ENCODE measurements at places on chromosomes 2 and 18.

- no peak for DNase-seq
Observed at GRCh38 chr2:890214-890613, 60.4 kb upstream of the SNTG2 start.

DNA sequence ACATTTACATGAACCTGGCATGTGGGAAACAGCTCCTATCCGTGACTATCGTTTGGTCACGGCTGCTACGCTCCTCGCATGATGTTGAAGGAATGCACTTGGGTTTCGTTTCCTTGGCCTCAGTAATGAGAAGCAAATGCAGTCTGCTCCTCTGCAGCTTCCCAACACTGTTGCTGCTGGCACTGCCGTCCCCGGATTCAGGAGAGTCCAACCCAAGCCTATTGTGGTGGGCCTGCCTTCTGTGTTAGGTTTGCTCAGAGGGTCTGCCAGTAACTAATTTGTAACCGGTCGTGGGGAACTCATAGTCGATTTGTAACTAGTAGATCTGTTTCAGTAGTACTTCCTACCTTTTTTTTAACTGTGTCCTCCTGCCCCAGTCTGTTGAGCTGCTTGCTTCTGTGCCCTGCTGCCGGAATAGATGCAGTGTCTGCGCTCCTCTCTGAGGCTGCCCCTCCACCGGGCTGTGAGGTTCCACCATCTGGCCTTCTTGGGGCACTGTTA lies 58.4 kb downstream of the WDSUB1 start:
- DNase-seq = no peak

DNA sequence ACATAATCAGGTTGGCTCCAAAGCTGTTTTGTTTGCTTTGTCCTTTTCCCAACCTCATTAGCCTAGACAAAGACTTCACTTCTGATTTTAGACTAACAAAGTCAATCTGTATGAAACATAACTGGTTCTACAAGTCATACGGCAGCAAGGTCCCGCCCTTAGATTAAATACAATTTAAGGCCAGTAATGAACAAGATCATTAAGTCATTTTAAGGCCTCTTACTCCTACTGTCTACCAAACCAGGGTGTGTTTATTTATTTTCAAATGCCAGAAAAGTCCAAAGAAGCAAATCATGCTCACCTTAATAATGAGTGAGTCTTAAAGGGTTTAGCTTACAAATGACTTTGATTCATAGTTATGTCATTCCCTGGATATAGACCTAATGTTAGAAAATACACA lies 148.4 kb upstream of the ACVR2A start:
- no peak for DNase-seq

- no peak for DNase-seq
Observed at GRCh38 chr18:52409727-52410126, 69.7 kb downstream of the DCC start.

GRCh38 chr2:63054841-63055225 lies 4.2 kb downstream of the OTX1 start:
- no peak for DNase-seq

DNA sequence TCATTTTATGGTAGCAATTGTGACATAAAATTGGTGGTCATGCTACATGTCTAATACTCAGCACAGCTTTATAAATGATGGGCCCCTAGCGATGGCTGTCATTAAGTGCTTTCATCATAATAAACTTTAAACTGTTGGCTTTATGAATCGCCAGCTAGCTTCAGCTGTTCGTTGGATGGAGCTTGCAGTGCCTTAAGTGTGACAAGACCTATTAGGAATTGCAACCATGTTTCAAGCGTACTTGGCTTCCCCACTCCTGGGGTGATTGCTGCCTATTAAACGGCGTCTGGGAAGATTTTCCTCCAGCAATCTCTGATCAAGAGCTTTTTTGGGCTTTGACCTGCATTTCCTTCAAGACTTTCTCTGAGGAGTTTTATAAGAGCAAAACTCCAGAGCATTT lies 164.5 kb upstream of the SIX3 start:
- no peak for DNase-seq

GRCh38 chr2:54456612-54457322 lies 640 bp downstream of the SPTBN1 start:
- no peak for DNase-seq

DNA sequence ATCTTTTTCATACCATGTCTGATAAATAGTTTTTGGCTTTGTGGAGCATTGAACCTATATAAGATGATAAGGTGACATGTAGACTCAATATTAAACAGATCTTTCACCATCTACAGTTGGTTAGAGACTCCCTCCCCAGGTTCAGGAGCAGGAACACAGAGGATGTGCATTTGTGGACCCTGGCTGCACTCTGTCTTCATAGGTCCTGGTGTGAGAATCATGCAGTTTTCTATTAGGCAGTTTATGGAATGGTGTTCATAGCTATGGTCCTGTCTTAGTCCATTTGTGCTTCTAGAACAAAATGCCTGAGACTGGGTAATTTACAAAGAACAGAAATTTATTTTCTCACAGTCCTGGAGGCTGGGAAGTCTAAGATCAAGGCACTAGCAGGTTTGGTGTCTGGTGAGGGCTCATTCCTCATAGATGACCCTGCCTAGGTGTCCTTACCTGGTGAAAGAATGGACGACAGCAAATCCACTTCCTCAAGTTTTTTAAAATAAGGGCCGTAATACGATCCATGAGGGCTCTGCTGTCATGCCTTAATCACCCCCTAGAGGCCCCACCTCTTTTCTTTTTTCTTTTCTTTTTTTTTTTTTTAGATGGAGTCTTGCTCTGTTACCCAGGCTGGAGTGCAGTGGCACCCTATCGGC lies 35.3 kb upstream of the FAM98A start:
- no peak for DNase-seq

DNA sequence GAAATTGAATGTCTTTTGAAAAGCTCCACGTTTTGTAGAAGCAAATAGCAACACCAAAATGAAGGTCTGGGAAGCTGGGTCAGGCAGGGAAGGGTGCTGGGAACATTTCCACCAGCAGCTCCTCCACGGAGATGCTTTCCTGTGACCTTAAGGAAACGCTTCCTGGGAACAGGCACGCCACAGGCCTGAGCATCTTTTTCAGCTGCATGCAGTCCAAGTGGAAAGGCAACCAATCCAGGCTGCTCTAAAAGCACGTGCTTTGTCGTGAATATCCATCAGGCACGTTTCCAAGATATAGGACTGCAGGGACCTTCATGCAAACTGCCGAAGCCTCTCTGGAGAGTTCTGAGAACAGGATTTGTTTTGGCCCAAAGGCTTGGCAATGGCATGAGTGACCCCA lies 109.3 kb downstream of the KLHL29 start:
- no peak for DNase-seq

DNA sequence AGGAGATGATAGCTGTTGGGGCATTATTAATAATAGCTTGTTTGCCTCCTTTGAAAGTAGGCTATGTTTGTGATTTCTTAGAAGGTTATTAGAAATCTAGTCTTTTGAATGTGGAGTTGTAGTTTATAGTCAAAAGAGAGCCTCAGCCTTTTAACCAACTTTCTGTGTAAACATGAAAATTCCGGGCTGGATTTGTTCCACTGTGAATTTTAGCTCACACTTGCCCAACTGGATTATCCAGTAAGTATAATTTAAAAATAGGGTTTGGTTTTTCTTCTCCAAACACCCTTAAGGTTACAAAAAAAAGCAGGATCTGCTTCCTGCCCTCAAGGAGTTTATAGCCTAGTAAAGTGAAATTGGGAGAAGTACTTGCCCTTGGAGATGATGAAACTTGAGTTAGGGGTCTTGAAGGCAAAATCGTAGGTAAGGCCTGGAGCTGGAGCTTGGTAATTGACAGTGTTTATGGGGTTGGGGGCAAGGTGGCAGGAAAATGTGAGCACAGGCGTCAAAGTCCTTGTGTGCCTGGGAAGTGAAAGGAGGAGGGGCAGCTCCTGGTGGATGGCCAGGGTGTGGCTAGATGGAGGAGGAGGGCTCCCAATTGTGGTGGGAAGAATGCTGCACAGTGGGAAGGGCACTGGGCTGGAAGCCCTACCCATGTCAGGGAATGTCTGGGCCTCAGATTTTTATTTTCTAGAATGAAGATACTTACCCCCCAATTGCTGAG lies 21.3 kb downstream of the ITGA6 start:
- DNase-seq = no peak

GRCh38 chr18:68742206-68742605 lies 27.3 kb upstream of the TMX3 start:
- DNase-seq = no peak

- DNase-seq = no peak
Observed at GRCh38 chr2:48016225-48017019, 110.1 kb upstream of the FBXO11 start.

- no peak for DNase-seq
Observed at GRCh38 chr18:46333431-46334135, 229.4 kb downstream of the HAUS1 start.

- DNase-seq = no peak
Observed at GRCh38 chr2:192357217-192357616, 162.5 kb upstream of the TMEFF2 start.

DNA sequence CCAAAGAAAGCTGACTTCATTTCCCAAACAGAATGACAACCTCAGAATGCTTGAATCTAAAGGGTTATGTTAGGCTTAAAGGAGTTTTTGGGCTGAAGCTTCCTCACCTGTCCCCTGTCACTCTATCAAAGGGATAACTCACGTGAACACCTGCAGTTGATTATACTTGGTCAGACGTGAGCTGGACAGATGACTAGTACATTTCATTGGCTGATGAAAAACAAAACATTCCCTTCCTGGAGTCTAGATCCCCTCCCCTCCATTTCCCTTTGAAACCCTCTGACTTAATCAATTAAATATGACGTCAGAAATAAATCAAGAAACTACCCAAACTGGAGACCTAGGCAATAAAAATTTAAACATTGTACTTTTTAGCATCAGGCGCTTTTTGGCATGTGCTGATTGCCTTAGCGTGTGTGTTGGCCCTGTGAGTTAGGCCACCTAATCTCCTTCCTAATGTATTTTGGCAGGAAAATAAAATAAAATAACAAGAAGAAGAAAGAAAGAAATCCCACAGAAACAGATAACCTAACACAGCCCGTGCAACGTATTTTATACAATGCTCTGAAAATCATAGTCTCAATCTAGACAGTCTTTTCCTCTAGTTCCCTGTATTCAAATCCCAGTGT lies 159.0 kb downstream of the ANTXR1 start:
- no peak for DNase-seq

DNA sequence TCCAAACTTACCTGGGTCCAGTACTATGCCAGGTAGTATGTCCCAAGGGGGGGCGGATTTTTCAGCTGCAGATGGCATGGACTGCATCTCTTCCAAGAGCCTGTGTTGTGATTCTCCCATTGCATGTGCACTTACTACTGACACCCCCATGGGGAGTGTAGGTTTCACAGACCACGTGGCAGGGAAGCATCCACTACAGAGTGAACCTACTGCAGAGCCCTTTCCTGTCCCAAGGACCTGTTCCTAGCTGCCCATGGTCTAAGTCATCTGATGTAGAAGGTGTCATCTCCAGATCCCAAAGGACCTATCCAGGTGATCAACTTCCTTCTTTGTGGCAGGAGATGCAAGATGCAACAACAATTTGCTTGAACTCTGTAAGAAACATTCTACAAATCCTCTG lies 9.9 kb upstream of the SULT1C3 start:
- no peak for DNase-seq

All from SK-N-MC (cell line).